Pericardium fibroblast (primary cell): ENCODE measurements at places on chromosomes 16 and 17. TPM values are rescaled to one million over a fixed set of nuclear protein-coding genes. Genes with fewer than 3 reads are reported as not detected.

The OR1A1 gene
- not detected in 2 replicates for total RNA-seq

The PRR35 gene
- total RNA-seq, result not detected in 2 replicates

The MPP3 gene
- 4.3 and 6.0 TPM in 2 replicates for total RNA-seq

The NTN1 gene
- 0.23 and 0.85 TPM in 2 replicates for total RNA-seq

The HOXB9 gene
- 2.8 TPM in 1 of 2 replicates, not detected in the other for total RNA-seq

The SLC5A2 gene
- total RNA-seq, result not detected in 2 replicates

The RNF227 gene
- 1.6 and 9.0 TPM in 2 replicates for total RNA-seq

The C16orf96 gene
- total RNA-seq, result 0.09 TPM in 1 of 2 replicates, not detected in the other

The SCGB1C2 gene
- not detected in 2 replicates for total RNA-seq
